Tibial nerve (tissue), 4 donors: ENCODE measurements at places on chromosomes 7 and 10. TPM values are rescaled to one million over a fixed set of nuclear protein-coding genes. Genes with fewer than 3 reads are reported as not detected.

- no peaks in the 10 kb centered on the region for H3K36me3 ChIP-seq
- DNase-seq: no peak
- no peaks in the 10 kb centered on the region for H3K4me1 ChIP-seq
Measured at GRCh38 chr10:117268258-117268657, 27.3 kb downstream of the SLC18A2 start.

DNA sequence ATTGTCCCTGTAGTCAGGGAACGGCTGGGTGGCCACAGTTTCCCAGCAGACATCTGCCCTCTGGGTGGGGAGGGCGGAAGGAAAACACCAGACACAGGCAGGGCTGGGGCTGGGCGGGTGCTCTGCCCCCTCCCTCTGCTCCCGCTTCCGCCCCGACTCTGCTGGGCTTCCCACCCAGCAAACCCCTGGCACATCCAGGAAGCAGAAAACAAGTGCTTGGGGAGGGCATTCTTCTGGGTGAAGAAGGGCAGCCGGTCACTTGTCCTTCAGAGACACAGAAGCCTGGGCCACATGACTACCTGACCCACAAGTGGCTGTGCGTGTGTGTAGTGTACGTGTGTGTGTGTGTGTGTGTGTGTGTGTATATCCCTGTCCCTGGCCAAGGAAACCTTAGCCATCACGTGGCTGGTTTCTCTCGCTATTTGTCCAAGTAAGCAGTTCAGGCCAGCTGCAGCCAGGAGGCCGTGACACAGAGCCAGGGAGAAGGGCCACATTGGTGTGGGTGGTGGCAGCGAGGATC, 77.9 kb downstream of the ZMIZ1 start:
- H3K4me3 ChIP-seq: no peak overlapping the region
- H3K27ac ChIP-seq: peak overlapping the region; percentile 91
- DNase-seq: peak; percentile 82
- H3K36me3 ChIP-seq: no peaks in the 10 kb centered on the region
- H3K4me1 ChIP-seq: peaks cover 100% of the 10 kb centered on the region

DNA sequence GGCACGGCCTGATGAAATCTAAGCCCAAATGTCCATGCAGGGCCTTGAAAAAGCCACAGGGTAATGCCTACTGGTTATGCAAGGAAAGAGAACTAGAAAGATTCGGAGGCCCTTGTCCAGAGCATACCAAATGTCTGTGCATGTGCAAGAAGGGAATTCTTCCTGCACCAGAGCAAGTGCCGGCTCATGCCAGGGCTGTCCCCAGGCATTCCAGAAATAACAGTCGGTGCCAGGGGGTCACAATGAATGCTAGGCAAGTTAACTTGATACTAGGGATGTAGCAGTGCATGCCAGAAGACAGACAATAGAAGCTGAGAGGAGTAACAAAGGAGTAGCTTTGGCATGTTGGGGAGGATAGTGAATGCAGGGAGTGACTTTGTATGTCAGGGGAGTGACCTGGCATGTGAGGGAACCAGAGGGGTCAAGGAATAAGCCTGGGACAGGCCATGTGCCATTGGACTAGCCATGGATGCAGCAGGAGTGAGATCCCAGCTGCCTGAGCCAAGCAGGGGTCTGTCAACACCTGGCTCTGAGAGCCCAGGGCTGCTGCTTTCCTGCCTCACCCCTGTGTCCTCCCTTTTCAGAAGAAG, 119.5 kb upstream of the UNC5B start:
- no peaks in the 10 kb centered on the region for H3K36me3 ChIP-seq
- DNase-seq: no peak
- no peak overlapping the region for H3K4me3 ChIP-seq
- H3K4me1 ChIP-seq: no peaks in the 10 kb centered on the region
- H3K27me3 ChIP-seq: no peaks in the 10 kb centered on the region

GRCh38 chr7:149476791-149477190, 15.9 kb upstream of the ZNF777 start:
- peaks cover 3% of the 10 kb centered on the region for H3K36me3 ChIP-seq
- H3K4me1 ChIP-seq: no peaks in the 10 kb centered on the region
- no peaks in the 10 kb centered on the region for H3K27me3 ChIP-seq
- no peak overlapping the region for H3K4me3 ChIP-seq
- no peak overlapping the region for H3K27ac ChIP-seq

- H3K27me3 ChIP-seq: no peaks in the 10 kb centered on the region
- H3K4me1 ChIP-seq: no peaks in the 10 kb centered on the region
- no peak overlapping the region for H3K27ac ChIP-seq
- H3K4me3 ChIP-seq: no peak overlapping the region
Measured at GRCh38 chr10:23031318-23031717, 64.1 kb upstream of the MSRB2 start.

GRCh38 chr10:99995713-99996112, 14.0 kb downstream of the DNMBP start:
- no peak overlapping the region for H3K27ac ChIP-seq
- no peak overlapping the region for H3K4me3 ChIP-seq
- no peaks in the 10 kb centered on the region for H3K27me3 ChIP-seq
- peaks cover 21% of the 10 kb centered on the region for H3K4me1 ChIP-seq
- no peak for DNase-seq
- H3K36me3 ChIP-seq: no peaks in the 10 kb centered on the region

- no peak overlapping the region for H3K4me3 ChIP-seq
- peaks cover 29% of the 10 kb centered on the region for H3K4me1 ChIP-seq
- no peaks in the 10 kb centered on the region for H3K36me3 ChIP-seq
- H3K27ac ChIP-seq: no peak overlapping the region
- H3K27me3 ChIP-seq: no peaks in the 10 kb centered on the region
Measured at GRCh38 chr7:85102813-85103350, 84.0 kb downstream of the SEMA3D start.

DNA sequence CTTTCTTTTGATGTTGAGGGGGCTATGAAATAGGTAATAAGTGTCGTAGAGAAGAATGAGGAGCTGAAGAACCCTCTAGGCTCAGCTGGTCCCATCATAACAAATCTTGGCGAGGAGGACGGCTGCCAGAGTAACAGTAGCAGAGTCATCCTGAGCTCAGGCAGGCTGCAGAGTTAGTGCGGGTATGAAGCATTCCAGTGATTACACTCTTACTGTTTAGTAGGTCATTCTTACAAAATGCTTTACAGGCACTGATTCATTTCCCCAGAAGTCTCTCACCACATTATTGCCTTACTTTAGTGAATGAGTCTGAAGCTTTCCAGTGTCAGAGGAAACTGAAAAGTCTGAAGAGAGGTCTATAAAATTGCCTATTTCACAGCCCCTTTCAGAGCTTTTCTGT, 43.9 kb upstream of the GPR158 start:
- no peak overlapping the region for H3K4me3 ChIP-seq
- no peaks in the 10 kb centered on the region for H3K4me1 ChIP-seq
- H3K36me3 ChIP-seq: no peaks in the 10 kb centered on the region
- no peak overlapping the region for H3K27ac ChIP-seq
- H3K27me3 ChIP-seq: no peaks in the 10 kb centered on the region

DNA sequence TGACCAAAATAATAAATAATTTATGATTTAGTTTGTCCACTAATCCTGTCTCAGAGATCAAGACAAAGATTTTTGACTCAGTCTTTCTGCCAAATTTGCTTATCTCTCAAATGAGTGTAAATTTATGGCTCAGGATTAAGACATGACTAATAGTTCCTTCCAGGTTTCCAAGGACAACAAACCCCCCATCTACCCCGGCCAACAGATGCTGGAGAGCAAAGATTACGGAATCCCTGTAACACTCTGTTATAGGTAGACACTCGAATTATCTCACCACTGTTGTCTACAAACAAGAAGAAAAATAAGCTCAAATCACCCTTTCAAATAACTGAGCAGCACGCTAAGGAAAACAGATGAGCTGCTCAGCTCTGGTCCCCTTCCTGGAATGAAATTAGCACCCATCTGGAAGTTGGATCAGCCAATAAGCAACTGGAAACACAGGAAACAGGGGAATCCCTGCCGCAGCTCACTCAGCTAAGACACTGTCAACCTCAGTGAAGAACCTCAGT, 56.8 kb upstream of the SVIL start:
- no peak for DNase-seq
- H3K4me3 ChIP-seq: peak overlapping the region; percentile 17
- H3K36me3 ChIP-seq: no peaks in the 10 kb centered on the region
- no peaks in the 10 kb centered on the region for H3K27me3 ChIP-seq

FBXO24 gene
- not detected for total RNA-seq

- H3K27me3 ChIP-seq: no peaks in the 10 kb centered on the region
- H3K4me3 ChIP-seq: no peak overlapping the region
- no peak for DNase-seq
- H3K4me1 ChIP-seq: peaks cover 51% of the 10 kb centered on the region
Measured at GRCh38 chr10:114322344-114322743, 82.0 kb downstream of the AFAP1L2 start.

GRCh38 chr7:92276460-92276864, 30.7 kb downstream of the ANKIB1 start:
- no peak for DNase-seq
- no peaks in the 10 kb centered on the region for H3K4me1 ChIP-seq
- H3K4me3 ChIP-seq: no peak overlapping the region
- no peaks in the 10 kb centered on the region for H3K27me3 ChIP-seq

DNA sequence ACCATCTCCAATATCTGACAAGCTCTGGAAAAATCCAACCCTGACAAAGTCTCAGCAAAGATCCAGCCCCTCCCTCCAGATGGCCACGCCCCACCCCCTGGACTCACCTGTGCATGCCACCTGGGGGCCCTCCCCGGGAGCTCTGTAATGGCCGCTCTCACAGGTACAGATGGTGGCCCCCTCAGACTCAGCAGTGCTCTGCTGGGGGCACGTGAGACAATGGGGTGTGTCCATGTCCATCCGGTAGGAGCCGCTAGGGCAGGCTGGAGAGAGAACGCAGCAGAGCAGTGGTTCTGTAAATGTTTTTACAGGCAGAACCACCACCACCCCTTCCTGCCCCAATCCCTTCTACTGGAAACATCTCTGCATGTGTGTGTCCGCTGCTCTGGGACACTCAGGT, 9.5 kb downstream of the EPHA1 start:
- H3K27ac ChIP-seq: no peak overlapping the region
- H3K27me3 ChIP-seq: no peaks in the 10 kb centered on the region
- H3K36me3 ChIP-seq: no peaks in the 10 kb centered on the region
- no peak overlapping the region for H3K4me3 ChIP-seq
- no peak for DNase-seq
